ENCODE measurements at places on chromosomes 7 and 10.

DNA sequence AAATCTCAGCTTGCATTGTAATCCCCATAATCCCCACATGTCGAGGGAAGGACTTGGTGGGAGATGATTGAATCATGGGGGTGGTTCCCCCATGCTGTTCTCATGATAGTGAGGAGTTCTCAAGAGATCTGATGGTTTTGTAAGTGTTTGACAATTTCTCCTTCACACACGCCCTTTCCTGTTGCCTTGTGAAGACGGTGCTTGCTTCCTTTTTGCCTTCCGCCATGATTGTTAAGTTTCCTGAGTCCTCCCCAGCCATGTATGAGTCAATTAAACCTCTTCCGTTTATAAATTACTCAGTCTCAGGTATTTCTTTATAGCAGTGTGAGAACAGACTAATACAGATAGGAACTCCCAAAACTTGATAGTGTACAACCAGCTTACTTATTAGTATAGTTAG, 98.6 kb downstream of the CREM start:
- DNase-seq = no peak

- DNase-seq = no peak
These were observed 286.7 kb downstream of the OTUD1 start for GRCh38 chr10:23725548-23725947.

DNA sequence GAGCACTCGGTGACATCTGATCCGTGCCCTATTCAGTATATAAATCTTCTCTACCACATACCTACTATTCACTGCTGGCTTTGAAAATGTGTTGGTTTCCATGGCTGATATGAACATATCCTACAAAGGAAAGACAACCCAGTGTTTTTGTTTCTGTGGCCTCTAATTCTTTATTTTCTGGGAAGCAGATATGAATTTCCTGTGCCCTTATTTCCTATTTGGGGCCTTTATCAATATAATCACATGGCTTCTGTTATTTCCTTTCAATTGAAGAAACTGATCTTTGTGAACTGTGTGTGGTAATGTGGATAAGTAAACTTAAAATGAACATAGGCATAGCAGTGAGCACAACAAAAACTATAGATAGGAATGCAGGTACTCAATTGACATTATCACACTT, 10.6 kb downstream of the CCNJ start:
- DNase-seq = no peak

DNA sequence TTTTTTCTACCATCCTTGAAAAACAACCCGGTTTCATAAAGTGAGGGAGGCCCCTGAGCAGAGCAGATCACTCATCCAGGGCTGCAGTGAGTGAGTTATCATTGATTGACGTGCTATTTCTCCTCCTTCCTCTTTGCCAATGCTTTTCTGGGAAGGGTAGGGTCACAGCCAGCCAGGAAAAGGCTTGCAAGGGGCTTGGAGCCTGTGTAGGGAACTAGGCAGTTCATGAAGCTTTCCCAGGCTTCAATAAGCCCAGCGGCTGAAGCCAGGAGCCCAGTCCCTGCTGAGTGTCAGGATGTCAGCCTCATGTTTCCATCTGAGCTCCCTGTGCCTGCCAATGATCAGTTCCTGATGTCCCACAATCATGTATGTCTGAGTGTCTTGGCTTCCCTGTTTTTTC, 584.7 kb downstream of the GALNT17 start:
- DNase-seq = no peak

DNA sequence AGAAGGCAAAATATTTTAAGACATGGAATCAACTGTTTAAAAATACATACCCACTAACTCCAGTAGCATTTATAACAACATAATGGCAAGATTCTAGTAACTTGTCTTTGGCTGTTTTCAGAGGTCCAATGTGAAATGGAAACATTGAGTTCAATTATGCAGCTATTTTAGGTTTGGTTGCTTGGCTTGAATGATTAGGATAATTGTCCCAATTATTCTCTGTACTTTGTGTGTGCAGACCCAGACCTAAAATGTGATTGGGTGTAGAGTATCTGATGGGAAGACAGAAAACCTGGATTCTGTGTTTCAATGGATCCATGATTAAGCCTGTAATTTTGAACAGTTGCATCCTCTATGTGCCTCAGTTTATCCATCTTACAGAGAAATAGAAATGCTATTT, 392.7 kb upstream of the NFE2L3 start:
- DNase-seq = no peak
